ENCODE measurements at places on chromosomes 11 and 22.

GRCh38 chr11:133844217-133844616, 1.1 kb downstream of the SPATA19 start:
- DNase-seq: no peak

DNA sequence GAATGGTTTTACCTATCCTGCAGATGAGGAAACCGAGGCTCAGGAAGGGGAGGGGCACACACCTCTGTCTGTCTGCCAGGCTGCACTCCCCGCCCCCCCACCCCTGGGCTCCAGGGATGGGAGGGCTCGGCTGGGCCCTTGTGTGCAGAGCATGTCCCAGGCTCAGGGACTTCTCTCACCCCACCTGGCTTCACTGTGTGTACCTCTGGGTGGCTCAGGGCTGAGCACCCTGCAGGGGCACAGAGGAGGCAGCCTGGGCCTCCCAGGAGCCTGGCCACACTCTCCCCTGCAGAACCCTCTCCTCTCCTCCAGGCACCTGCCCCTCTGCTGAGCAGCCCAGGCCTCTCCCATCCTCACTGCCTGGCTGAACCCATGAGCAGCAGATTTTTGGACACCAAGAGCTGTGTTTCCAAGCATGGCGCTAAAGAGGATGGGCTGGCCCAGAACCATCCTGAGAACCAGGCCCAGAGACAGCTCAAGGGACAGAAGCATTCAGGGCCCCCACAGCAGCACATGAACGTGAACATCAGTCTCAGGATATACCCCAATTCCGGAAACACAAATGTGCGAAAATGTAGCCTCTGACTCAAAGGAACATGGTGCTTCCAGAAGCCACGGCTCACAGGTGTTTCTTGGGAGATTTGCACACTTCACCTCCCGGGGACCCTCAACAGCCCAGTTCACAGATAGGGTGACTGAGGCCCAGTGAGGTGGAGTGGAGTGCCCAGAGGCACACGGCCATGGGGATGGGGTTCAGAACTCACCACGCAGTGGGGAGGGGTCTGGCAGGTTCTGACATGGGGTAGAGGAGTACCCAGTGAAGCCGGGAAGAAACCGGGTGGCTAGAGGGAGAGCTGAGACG, 10.5 kb downstream of the EMID1 start:
- no peak for DNase-seq

DNA sequence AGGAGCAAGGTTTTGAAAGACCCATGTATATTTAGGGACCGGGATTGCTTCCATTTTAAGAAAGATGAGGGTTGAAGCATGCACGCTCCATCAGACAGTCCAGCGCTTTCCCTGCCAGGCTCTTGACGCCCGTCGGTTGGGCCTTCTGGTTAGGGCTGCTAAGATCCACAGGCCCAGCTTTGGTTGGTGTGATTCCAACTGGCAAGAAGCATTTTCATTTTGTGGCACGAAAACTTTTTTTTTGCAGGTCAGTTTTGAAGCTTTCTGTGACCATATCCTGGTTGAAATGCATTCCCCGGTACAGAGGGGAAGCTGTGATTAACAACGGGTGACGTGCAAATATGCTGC, 34.3 kb upstream of the MPPED1 start:
- DNase-seq: no peak

GRCh38 chr22:41668971-41669911, 19.4 kb downstream of the SNU13 start:
- no peak for DNase-seq

GRCh38 chr11:94782446-94782845, 14.3 kb downstream of the AMOTL1 start:
- no peak for DNase-seq

- no peak for DNase-seq
Observed at GRCh38 chr22:45639747-45640102, 31.9 kb upstream of the ATXN10 start.

DNA sequence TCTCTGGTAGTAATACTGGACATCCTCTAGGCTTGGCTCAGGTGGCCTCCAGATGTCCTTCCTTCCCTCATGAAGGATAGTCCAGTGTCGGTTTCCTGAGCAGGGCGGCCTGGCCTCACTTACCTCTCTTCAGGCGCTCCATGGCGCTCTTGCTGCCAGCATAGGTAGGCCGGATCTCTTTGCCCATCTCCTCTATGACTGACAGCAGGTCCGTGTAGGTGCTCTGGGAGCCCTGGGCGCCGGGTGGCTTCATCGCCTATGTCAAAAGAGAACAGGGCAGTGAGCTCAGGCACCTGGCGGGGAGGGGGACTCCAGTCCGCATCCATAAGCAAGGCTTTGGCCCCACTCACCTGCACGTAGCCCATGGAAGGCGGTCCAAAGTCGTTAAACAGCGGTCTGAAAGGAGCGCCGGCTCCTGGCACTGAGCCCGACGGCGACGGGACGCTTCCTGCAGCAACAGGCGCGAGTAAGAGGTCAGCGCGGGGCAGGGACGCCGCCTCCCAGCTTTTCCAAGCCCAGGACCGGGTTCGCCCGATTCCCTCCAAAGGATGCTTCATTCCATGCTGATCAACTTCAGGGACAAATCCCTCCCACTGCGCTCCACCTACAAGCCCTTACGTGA, 609 bp downstream of the CDK2AP2 start:
- no peak for DNase-seq

DNA sequence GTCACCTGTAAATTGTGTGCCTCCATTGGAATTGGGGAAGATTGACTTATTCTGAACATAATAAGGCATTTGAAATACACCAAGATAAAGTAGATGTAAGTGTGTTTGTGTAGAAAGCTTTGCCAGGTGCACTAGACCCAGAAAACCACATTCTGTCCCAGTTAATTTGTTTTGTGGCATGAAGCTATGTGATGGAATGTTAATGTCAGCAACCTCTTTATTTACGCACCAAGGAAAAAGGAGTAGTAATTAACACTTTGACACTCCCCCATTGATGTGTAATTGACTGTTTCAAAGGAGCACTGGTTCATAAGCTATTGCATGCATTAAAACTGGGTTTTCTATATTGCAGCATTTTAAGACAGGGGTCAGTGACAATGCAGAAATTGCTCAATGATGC, 14.3 kb downstream of the EIF3M start:
- DNase-seq: no peak

- DNase-seq: no peak
Observed at GRCh38 chr22:19656541-19657251, 57.6 kb upstream of the SEPTIN5 start.

- no peak for DNase-seq
Observed at GRCh38 chr11:134578807-134579723, 167.0 kb upstream of the B3GAT1 start.

- no peak for DNase-seq
Observed at GRCh38 chr11:62069986-62070919, 53.6 kb upstream of the INCENP start.

- DNase-seq: no peak
Observed at GRCh38 chr11:72085621-72086351, 5.1 kb downstream of the LRRC51 start.

- DNase-seq: no peak
Observed at GRCh38 chr11:26062660-26063059, 269.3 kb upstream of the ANO3 start.

GRCh38 chr11:66617155-66617834, 865 bp downstream of the RBM14 start:
- no peak for DNase-seq

- DNase-seq: no peak
Observed at GRCh38 chr11:95485115-95485900, 254.3 kb upstream of the SESN3 start.

DNA sequence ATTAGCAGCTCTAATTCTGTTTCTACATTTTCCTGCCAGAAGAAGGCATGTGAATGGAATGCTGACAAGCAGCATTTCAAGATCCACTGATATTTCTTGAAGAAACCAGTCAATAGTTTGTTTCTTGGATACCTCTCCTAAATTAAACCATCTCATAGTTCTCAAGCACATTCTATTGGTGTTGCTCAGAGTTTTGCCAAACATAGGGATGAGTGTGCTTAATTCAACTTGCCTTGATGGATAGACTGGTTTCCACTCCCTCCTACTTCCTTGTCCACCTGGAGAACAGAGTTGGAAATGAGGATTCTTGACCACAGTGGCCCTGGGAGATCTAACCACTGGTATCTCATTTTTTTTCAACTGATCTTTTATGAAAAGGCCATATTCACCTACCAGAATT, 29.8 kb upstream of the DDX10 start:
- DNase-seq: no peak

GRCh38 chr11:77199137-77199745, 71.2 kb downstream of the MYO7A start:
- no peak for DNase-seq

DNA sequence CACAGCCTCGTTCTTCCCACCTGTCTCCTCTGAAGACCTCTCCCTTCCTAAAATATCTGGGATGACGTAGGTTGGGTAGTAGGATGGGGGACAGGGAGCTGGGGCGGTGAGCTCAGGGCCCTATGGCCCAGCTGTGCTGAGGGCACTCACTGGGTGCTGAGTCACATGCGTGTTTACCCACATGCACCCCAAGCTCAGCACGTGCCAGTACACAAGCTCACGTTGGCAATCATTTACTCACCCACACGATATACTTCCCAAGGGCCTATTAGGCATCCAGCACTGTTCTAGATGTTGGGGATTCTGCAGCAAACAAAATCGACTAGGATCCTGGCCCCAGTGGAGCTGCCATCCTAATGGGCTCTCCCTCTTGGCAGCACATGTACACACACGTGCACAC, 28.7 kb downstream of the ARAP1 start:
- no peak for DNase-seq

- DNase-seq: no peak
Observed at GRCh38 chr11:22491555-22492225, 133.9 kb downstream of the FANCF start.

DNA sequence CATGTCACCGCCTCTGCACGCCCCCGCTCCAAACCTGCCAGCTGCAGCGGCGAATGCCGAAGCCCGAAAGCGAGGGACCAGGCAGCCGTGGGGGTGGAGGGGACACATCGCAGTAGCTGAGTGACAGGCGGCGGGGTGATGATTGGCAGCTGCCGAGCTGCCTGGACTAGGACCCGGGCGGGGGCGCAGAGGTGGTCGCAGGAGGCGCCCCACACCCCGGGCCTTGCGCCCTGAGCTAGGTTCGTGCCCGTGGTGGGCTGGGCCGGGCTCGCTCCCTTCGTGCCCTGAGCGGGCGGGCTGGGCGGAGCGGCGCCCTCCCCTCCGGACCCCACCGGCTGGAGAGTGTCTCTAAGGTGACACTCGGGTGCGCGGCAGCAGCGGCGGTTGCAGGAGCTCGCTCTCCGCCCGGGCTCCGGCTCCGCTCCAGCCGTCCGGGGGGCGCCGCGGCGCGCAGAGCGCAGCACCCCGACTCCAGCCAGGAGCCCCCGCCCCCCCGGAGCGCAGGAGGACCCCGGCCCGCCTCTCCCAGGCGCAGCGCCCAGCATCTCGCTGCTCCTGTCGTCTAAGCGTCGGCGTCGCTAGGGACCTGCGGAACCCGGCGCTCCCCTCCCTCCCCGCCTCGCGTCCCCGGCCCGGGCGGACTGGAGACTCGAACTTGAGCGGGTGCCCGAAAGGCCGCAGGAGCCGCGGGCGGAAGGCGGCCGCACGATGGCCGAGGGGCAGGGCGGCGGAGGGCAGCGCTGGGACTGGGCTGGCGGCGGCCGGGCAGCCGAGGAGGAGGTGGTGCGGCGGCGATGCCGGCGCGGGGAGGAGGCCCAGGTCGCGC, 14.5 kb upstream of the DGKZ start:
- peak; percentile 35 for DNase-seq

DNA sequence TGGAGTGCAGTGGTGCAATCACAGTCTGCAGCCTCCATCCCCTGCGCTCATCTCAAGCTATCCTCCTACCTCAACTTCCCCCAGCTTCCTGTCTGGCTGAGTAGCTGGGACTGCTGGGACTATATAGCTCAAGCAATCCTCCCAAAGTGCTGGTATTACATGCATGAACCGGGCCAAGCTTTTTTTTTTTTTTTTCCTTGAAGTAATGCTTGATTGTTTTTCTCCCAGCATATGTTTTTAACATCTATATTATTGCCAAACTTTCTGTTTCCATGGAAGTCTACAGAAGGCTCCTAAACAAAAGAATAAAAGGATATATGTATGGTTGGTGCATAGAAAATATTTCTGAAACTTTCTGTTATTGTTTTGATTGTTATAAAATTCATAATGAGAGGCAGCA, 853.6 kb downstream of the KCNA4 start:
- DNase-seq: no peak

DNA sequence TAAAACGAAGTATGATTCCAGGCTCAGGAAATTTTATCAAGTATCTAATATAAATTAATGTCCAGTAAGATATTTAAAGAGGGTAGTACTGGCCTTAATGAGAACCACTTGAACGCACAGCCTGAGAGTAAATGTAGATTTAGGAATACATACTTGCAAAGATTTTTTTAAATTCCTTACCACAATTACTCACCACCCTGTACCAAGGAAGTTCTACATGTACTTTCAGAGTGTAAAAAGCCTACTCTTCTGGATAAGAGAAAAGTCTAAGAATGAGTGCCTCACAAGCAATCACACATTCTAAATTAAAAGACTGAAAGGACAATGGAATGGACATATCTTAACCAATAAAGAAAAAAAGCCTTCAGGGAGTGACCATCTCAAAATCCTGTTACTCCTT, 697.4 kb downstream of the DLG2 start:
- no peak for DNase-seq

GRCh38 chr11:123581651-123582399, 72.6 kb downstream of the SCN3B start:
- no peak for DNase-seq

- DNase-seq: no peak
Observed at GRCh38 chr11:27902981-27903624, 202.8 kb upstream of the BDNF start.

DNA sequence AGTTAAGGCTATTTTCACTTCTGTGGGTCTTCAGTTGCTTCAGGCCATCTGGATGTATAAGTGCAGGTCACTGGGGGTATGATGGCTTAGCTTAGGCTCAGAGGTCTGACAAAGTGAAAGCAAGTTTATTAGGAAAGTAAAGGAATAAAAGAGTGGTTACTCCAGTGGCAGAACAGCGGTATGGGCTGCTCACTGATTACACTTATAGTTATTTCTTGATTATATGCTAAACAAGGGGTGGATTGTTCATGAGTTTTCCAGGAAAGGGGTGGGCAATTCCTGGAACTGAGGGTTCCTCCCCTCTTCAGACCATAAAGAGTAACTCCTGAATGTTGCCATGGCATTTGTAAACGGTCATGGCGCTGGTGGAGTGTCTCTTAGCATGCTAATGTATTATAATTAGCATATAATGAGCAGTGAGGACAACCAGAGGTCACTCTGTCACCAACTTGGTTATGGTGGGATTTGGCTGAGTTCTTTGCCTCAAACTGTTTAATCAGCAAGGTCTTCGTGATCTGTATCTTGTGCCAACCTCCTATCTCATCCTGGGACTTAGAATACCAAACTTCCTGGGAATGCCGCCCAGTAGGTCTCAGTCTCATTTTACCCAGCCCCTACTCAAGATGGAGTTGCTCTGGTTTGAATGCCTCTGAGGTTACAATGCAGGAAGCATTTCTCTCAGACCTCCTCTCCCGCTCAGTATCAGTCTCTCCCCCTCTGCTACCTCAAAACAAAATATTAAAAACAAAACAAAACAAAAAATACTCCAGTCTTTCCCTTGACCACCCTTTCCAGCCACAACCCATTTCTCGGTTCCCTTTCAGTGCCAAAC, 106.6 kb upstream of the SLC22A12 start:
- no peak for DNase-seq

- no peak for DNase-seq
Observed at GRCh38 chr11:121538054-121538453, 85.3 kb upstream of the SORL1-AS1 start.

Data from activated naive CD8-positive, alpha-beta T cell treated with anti-CD3 and anti-CD28 coated beads, Interleukin-2, amount 50 U/mL, for 16 hours (primary cell).